ENCODE measurements at places on chromosomes 3 and 15.
A peak's percentile ranks its signal among the peaks of the same experiment; 100 is the strongest.

GRCh38 chr15:31332020-31332680, 5.5 kb downstream of the KLF13 start:
- no peak for DNase-seq

DNA sequence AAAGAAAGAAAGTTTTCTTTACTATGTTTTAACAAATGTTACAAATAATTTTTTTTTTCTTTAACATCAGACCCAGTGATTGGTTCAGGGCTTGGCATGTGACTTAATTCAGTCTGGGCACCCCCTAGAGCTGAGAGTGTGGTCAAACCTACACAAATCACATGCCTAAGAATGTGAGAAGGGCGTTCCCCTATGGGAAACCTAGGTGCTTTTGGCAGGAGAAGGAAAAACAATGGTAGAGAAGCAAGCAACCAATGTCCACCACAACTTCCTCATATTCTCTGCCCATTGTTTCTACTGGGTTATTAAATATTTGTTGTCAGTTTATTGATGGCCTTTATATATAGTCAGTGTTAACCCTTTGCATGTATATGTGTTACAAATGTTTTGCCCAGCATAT, 21.4 kb upstream of the PIAS1 start:
- no peak for DNase-seq

- no peak for DNase-seq
Measured at GRCh38 chr3:139234491-139234890, 109.3 kb upstream of the MRPS22 start.

DNA sequence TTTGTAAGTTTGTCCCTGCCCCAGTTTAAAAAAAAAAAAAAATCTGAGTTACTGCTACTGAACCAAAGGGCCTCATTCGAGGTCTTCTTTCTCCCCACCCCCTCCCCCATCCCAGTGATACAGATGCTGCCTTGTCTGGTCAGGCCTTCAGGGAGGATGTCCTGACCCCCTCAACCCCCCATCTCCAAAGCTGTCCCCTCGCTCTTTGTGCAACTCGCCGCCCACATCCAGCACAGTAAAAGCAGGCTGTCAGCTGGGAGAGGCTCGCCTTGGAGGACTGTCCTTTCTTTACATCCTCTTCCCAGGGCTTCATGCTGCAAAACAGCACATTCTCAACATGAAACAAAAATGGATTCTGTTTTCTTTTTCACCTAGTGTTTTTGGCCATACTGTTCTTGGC, 133.4 kb downstream of the VGLL4 start:
- DNase-seq = no peak

DNA sequence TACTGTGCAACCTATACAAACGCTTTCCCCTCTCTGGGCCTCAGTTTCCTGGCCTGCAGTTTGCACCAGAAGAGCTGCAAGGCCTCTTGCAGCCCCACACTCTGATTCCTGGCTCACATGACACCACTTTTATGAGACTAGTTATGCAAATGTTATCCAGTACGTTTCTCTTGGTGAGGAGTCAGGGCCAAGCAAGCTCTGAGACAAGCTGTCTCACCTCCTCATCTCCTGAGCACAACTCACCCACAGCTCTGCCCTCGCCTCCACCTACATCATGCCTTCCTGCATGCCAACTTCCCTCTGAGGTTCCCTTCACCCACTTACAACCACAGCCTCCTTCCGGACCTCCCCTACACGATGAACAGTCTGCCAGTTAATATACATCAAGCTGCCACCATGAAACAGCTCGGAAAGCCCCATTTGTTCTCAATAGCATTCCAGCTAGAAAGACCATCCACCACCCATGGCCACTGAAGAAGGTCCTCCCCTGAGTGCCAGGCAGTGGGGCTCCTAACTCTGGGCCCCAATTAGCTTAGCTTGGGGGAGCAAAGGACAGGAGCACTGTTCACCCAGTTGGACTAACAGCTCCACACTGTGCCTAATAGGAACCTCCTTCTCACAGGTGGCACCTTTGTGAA, 25.0 kb downstream of the CRYGS start:
- DNase-seq = no peak

- DNase-seq = no peak
Measured at GRCh38 chr15:86079508-86080266, at the start of gene AGBL1. Gene AGBL1, plus strand, starts transcription at chr15:86079871.

GRCh38 chr3:185087419-185087818, 65.4 kb downstream of the C3orf70 start:
- DNase-seq = no peak

DNA sequence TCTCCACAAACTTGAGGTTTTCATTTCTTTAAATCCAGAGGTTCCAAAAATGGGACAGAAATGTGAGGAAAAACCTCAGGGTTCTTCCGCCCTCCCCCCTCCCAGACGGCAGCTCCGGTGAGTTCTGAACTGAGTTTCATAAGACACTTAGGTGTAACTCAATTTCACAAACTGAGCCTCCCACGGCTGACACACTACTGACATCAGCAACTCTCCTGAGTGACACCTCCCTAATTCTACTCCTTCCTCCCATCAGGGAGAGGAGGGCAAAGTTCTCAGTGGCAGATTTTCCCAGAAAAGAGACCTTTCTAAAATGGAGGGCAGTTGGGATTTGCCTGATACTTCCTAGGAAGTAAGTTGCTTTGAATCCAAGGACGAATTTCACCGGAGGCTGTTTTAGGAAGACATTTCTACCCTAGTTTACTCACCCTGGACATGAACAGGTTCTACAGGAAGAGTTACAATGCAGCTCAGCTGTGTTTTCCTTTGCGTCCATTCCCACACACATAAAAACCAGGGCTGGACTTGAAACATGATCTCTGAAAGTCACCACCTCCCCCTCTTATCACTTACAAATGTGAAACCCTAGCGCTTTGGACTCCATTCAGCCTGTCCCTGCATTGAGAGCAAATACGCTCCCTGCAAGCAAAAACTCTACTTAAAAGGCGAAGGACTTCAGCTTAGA, 78.1 kb upstream of the LMOD3 start:
- peak; percentile 40 for DNase-seq

- DNase-seq = peak; percentile 35
Measured at GRCh38 chr3:123028233-123028828, 768 bp upstream of the SEMA5B start.
